Chondrocyte (in vitro differentiated cells): ENCODE measurements at places on chromosomes 3 and 15.

GRCh38 chr15:73362900-73363299 lies 5.9 kb downstream of the HCN4 start:
- DNase-seq = no peak

- no peak for DNase-seq
Measured at GRCh38 chr15:42056934-42057798, 36.3 kb upstream of the PLA2G4E start.

DNA sequence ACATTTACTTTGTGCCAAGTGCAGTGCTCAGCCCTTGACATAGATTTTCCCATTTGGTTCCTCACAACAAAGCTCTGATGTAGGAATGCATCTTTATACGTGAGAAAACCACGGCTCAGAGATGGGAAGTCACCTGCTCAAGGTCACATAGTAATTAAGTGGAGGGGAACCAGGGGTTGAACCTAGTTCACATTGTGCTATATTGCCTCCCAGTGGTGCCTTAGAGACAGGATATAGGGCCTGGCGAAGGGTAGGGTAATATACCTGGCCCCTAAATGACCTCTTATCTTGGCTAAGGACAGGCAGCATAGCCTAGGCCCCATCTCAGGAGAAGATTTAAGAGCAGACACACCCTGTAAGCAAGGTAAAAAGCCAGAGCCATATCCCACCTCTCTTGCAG lies 71.5 kb downstream of the FOXP1 start:
- DNase-seq = no peak

- DNase-seq = no peak
Measured at GRCh38 chr3:69425249-69425648, 39.4 kb upstream of the FRMD4B start.

GRCh38 chr15:31364301-31365031 lies 37.8 kb downstream of the KLF13 start:
- no peak for DNase-seq

GRCh38 chr15:92637626-92638025 lies 17.9 kb downstream of the FAM174B start:
- DNase-seq = no peak

DNA sequence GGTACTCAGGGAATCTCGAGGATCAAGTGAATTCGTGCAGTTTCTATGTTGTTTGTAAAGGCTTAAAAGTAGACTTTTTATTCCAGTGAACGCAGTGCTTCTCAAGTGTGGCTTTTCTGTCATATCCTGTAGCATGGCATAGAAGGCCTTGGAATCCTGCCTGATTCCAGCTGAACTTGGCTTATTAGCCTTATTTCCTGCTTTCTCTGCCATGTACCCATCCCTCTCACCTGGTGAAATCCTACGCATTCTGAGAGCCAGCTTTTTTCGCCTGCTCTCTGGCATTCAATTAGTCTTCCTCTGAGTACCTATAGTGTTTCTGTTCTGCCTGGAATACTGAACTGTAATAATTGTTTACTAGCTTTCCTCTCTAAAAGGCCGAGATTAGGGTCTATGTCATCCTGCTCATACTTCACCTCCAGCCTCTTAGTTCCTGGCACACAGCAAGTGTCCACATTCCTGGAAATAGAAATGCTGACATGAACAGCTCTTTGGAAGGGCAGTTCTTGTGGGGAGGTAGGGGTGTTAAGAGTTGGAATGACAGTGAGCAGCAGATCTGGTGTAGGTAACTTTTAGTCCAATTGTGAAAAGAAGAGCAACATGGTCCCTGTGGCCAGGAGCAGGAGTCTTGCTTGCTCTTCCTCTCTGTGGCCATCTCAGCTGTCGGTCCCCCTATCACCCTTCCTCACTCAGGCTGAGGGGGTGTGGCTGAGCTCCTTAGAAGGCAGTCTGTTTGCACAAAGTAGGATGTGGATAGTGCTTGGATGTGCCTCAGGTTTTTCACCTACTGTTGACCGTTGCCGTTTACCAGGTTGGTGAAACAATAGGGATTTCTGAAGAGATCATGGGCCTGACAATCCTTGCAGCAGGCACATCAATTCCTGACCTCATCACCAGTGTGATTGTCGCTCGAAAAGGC lies 30.4 kb downstream of the SLC24A1 start:
- no peak for DNase-seq

GRCh38 chr3:16807391-16807790 lies 77.4 kb upstream of the PLCL2 start:
- DNase-seq = no peak
